Cerebellum (tissue), 4 donors: ENCODE measurements at places on chromosomes 7 and 10.
A peak's percentile ranks its signal among the peaks of the same experiment; 100 is the strongest.

DNA sequence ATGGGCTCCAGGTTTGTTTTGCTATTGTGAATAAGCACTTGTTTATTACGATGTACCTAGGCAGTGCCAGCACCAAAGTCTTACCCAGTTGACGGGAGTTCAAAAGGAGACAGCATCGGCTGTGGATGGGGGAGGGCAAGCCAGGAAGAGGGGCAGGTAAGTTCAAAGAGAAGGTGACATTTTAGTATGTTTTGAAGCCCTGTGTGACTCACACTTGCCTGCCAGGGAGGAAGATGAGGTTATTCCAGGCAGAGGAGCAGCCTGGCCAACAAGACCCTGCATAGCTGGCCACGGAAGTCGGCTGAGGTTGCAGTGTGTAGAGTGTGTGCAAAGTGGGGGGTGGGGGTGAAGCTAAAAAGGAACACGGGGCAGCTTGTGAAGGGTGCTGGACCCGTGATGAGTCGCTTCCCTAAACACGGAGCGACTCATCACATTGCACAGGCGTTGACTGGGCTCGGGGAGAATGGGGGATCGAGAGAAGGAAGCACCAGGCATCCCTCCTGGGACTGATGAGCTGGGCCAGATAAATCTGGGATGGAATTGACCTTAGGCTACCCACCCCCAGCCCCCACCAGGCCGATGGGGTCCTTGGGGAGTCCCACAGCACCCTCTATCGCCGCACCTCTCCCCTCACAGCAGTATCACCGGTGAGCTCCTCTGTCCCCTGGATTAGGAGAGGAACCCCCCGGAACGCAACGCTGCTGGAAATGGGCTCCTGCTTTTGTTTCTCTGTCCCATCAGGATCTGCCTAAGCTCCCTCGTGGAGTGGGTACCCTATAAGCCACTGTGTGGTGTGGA, 97.9 kb upstream of the IKZF1 start:
- no peak for DNase-seq

- peak; percentile 50 for DNase-seq
Measured at GRCh38 chr10:21526860-21527597, 1.5 kb upstream of the SKIDA1 start.

GRCh38 chr7:151927011-151927410, 29.2 kb upstream of the GALNTL5 start:
- no peak for DNase-seq

DNA sequence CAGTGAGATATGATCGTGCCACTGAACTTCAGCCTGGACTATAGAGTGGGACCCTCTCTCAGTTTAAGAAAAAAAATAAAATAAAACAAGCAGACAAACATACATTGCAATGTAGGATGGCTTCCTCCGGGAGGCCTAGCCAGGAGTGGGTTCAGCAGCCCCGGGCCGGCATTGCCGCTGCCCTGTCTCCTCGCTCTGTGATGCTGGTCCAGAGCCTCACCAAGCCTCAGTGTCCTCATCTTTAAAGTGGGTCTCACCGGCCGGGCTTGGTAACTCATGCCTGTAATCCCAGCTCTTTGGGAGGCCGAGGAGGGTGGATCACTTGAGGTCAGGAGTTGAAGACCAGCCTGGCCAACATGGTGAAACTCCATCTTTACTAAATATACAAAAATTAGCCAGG, 71.6 kb downstream of the PTPRE start:
- DNase-seq = no peak
